AG10803 (cell line): ENCODE measurements at places on chromosomes 16 and 17.

GRCh38 chr16:86826941-86827340 lies 248.6 kb downstream of the FOXL1 start:
- DNase-seq, result peak; percentile 10

GRCh38 chr16:85659805-85660511 lies 28.8 kb downstream of the GINS2 start:
- DNase-seq, result peak; percentile 40

DNA sequence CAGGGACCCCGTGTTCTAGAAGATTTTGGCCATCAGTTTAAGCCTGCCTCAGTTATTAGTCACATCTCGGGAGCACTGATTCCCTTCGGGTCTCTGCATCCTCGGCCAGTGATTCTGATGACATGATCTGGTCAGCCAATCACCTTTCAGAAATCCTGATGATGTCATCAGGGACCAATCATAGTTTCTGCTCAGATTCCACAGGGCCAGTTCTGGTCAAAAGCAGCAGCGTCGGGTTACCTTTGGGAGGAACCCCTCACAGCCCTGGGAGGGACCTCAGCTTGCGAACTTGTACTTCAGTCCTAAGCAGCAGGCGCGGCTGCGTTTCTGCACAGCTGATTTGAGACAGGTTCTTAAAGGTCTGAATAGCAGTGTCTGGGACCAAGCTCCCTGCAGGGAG lies 13.9 kb downstream of the KDM8 start:
- peak; percentile 30 for DNase-seq

DNA sequence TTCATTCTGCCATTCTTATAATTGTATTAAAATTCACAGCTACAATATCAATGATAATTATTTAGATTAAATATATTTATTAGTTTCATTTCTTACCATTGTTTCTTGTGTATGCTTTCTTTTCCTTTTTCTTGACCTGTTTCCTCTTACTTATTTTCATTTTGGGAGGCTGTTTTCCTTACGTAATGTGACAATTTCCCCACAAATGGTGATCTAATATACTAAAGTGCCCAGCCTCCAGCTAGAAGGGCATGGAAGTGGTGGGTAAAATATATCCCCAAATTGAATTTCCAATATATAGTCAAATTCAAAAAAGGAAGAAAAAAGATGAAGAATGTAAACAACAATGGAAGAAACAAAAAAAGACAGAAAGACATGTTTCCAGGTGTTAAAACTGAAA lies 1.5 kb upstream of the ABCA6 start:
- DNase-seq, result no peak

DNA sequence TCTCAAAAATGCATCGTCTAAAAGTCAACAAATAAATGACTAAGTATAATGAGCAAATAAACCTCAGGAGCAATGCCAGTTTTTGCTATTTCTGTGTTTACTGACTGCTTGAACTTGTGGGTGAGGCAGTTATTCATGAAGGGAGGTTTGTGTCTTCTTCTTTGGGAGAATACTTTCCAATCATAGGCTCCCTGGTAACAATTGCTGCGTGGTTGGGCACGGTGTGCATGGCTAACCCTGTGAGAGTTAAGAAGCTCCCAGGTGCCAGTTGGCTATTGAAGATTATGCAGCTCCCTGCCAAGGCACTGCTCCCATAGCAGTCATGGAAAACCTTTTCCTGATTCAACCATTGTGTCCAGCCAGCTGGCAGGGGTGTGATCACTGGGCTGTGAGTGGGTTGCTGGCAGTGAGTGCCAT lies 775.9 kb upstream of the GOT2 start:
- no peak for DNase-seq
